ENCODE measurements at places on chromosomes 12 and 14.

DNA sequence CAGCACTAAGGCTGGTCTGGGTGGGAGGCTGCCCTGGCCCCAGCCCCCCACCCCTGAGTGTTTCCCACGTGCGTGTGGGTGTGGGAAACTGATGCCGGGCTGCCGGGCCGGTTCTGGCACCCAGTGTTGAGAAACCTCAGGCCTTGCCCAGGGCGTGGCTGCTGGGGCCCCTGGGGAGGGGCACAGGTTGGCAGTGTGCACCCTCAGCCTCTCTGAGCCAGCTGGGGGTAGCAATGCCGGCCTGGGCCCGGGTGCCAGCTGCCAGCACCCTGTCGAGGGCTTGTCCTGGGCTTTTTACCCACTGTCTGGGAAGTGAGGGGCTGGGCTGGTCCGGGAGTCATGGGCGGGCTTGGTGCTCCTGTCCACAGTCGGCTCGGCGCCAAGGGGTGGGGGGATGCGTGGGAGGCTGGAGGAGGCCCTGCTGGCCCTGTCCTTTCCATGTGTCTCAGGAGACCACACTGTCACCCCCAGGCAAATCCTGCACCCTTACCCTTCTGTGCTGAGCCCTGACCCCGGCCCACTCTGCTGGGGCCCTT is 15.7 kb downstream of the ASPG start:
- DNase-seq, result no peak

GRCh38 chr14:85085981-85086380 is 444.0 kb upstream of the FLRT2 start:
- no peak for DNase-seq

GRCh38 chr12:125861299-125862281 is 796.4 kb downstream of the AACS start:
- DNase-seq, result peak; percentile 0

- peak; percentile 59 for DNase-seq
Measured at GRCh38 chr12:123237646-123238329, 4.6 kb downstream of the MTRFR start.

DNA sequence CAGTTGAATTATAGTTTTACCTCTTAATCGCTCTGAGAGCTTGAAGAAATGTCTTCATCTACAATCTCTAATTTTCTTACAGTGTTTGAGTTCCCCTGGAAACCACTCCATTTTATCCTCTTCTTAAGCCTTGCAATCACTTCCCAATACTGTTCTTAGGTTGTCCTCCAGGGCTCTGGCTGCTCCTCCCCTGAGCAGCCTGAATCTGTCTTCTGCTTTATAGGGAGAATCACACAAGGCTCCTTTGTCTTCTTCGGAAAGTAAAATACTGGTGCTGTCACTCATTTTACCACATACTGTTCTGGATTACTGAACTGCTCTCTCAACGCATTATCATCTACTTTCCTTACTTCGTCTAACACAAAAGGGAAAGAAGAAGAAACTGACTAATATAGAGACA is 133.7 kb downstream of the MDGA2 start:
- peak; percentile 82 for DNase-seq

DNA sequence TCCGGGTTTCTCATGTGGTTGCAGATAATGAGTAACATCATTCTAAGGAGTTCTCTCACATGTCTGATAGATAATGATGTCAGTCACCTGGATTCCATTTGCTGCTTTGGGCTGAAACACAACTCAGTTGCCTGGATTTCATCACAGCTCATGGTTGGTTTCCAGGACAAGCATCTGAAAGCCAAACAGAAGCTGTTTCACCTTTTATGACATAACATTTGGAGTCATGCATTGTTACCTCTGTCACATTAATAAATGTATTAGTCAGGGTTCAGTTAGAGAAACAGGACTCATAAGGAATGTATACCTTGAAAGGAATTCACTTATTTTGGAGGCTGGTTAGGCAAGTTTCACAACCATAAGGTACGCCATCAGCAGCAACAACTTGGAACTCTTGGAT is 251.9 kb upstream of the ATXN7L3B start:
- DNase-seq, result no peak

DNA sequence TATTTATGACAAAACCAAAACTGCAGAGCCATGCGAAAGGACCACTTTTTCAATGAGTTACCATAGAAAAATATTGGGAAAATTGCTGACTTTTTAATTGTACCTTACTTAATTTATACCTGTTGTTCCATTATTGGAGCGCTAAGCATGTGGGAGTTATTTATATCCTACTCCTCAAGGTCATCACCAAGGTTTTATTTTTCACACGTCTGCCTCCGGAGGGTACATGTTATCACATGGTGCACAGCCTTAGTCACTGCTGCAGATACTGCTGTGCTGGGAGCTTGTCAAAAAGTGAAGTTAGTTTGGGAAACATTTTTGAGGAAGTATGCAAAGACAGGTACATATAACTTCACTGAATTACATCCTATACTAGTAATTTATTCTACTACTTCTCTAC is 1444.3 kb downstream of the AACS start:
- DNase-seq, result no peak

- no peak for DNase-seq
Measured at GRCh38 chr14:68935761-68936214, 43.3 kb downstream of the ACTN1 start.

GRCh38 chr12:122412851-122413433 is 9.5 kb downstream of the CLIP1 start:
- DNase-seq, result no peak

- no peak for DNase-seq
Measured at GRCh38 chr12:126493366-126494108, 1428.3 kb downstream of the AACS start.

DNA sequence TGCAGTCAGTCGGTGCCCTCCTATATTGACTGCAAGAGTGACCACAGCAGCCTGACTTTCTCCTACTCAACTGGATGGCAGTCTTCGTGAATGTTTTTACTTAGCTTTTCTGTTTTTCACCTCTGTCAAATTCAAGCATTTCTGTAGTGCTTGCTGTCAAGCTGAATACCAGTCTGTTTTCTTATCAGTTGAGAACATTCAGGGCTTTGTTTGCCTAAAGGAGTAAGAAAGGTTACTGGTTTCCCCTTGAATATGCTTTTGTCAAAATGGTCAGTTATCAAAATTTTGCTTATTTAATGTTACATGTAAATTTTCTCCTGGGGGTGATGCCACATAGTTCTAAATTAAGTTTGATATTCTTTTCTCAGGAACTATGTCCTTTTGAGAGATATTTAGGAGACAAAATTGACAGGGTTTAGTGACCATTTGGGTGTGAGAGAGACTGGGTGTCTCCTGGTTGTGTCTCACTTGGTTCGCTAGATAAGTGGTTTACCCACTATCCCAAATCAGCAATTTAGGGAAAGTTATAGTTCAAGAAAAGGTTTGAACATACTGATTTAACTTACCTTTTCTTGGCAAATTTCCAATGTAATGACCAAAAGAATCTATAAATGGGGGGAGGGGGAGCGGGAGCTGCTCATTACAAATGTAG is 366.3 kb downstream of the TMTC2 start:
- peak; percentile 39 for DNase-seq

- DNase-seq, result peak; percentile 18
Measured at GRCh38 chr12:66662729-66663128, 16.1 kb downstream of the GRIP1 start.

DNA sequence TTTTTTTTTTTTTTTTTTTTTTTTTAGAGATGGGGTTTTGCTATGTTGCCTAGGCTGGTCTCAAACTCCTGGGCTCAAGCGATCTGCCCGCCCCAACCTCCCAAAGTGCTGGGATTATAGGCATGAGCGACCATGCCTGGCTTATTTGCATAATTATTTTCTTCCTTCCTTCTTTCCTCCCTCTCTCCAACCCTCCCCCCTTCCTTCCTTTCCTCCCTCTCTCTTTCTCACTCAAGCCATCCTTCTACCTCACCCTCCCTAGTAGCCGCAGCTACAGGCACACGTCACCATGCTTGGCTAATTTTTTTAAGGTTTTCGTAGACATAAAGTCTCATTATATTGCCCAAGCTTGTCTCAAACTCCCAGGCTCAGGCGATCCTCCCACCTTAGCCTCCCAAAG is 83.8 kb downstream of the PEBP1 start:
- no peak for DNase-seq

GRCh38 chr14:37168721-37169120 is 3.7 kb downstream of the SLC25A21 start:
- no peak for DNase-seq

DNA sequence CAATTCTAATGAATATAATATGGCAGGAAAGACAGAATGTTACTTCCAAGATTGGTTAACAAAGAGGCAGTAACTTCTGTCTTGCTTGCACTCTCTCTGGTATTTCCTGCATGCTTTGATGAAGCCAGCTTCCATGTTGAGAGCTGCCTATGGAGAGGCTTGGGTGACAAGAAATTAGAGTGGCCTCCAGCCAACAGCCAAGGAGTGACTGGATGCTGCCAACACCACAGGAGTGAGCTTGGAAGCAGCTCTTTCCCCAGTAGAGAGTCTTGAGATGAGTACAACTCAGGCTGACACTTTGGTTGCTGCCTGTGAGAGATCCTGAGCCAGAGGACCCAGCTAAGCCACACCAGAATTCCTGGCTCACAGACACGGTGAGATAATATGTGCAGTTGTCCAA is 183.1 kb downstream of the RMST start:
- DNase-seq, result no peak

DNA sequence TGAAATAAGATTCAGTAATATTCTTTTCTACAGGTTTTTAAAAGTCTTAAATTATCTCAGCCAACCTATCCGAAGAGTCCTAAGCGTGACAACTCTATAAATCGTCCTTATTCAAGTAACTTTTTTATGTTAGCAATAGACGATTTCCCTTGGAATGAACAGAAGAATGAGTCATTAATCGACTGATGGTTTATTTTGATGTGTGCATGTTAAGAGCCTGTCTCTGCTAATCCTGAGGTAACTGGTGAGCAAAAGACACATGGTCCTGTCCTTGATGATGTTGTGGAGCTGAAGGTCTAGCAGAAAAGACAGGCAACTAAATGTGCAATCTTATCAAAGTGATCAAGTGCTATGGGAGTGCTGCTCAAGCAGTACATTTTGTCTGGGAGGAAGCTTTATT is 80.4 kb downstream of the DAAM1 start:
- DNase-seq, result no peak

DNA sequence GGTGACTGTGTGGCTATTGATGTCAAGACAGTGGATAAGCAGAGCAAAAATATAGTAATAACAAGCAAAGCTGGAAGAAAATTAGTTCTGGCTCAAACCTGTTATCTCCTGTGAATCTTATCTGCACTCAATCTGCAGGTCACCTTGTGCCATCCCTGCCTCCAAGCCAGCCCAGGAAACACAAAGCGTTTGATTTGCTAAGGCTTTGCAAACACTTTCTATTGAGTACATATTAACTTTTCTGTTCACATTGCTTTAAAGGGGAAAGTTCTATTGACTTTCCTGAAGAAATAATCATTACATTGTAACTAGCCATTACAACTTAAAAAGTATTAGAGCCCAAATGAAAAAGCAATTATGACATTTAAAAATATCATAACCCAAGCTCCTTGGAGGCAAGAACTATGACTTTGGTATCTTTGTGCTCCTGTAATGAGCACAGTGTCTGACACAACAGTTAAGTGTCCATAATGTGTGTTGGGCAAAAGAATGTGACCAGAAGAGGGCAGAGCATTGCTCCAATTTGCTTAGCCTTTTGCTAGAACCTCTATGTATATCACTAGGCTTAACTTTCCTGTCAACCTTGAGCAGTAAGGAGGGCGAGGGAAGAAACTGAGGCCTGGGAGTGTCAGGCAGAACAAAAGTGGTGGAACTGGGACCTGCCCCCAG is 24.7 kb downstream of the SERPINA3 start:
- no peak for DNase-seq

- peak; percentile 5 for DNase-seq
Measured at GRCh38 chr12:92208613-92209121, 63.0 kb upstream of the BTG1 start.

DNA sequence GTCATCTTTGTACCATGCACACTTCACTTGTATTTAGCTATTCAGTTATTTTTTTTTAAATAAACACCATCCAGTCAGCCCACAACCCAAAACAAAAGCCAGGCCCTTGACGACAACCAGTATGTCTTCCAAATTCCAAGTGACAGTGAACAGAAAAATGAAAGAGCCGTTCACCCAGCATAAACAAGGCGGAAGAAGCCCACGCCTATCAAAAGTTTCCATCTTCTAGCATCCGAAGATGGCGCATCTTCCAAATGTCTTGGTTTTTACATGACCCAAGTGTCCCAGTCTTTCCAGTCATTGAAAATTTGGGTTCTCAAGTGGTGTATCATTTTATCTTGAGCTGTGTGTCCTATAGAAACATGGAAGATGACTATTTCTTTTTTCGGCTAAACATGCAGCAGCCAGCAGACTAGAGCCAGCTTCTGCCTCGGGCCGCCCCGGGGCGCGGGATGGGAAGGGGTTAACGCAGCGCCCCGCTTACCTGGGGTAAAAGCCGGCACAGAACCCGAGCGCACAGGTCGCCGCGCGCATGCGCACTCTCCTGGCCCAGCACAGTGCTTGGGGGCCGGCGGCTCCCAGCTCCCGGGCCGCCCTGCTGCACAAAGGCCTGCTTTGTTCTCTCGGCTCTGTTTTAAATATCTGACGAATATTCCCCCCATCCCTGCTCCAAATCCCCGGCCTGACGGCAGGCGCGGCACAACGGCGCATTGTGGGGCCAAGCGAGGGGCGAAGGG is 164.8 kb downstream of the ZFP36L1 start:
- DNase-seq, result peak; percentile 99

GRCh38 chr12:94427501-94428381 is 31.9 kb downstream of the CEP83 start:
- DNase-seq, result no peak

- no peak for DNase-seq
Measured at GRCh38 chr12:56836800-56837663, 73.9 kb downstream of the HSD17B6 start.

- no peak for DNase-seq
Measured at GRCh38 chr14:77681196-77682157, 26.3 kb downstream of the ALKBH1 start.

DNA sequence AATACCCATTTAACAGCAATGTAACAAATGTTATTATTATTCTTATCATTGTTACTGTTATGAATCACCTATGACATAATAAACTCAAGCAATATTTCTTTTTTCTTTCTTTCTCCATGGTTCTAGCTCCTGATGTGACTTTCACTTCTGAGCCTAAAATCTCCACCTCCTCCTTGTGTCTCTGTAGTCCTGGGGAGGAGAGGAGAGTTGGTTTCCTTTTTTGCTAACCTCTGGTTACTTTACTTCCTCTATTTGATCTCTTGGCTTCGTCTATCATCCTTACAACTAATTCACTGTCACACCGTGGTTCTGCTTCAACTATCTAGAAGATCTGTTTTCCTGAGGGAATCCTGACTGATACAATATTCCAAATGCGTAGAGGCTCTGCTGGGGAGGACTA is 456.6 kb downstream of the VRK1 start:
- DNase-seq, result no peak

DNA sequence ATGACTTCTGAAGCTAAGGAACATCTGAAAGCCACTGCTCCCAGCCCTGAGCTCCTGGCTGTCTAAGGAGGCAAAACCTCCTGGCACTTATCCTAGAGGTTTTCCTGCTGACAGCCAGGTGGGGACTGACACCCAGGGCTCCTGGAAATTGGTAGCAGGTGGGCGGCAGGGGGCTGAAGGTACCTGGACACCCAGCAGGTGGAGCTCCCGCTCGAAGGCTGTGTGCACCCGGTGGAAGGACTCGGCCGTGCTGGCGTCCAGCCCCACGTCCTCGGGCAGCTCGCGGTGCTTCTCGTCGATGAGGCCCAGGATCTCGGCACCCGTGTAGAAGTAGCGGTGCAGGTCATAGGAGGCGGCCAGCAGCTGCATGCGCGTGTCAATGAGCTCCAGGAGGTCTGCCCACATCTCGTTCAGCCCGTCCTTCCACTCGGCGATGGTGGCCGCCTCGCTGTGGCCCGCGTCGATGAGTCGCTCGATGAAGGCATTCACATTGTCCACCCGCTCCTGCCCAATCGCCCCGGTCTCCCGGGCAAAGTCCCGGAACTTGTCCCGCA is 68.2 kb downstream of the PLEKHG3 start:
- DNase-seq, result no peak
